Stimulated activated CD8-positive, alpha-beta memory T cell treated with anti-CD3 and anti-CD28 coated beads, Interleukin-4, amount 100 ng/mL, for 4 hours (primary cell): ENCODE measurements at places on chromosomes 11 and 22.

- no peak for DNase-seq
These were observed 845 bp downstream of the MPPED2 start for GRCh38 chr11:30585125-30585891.

DNA sequence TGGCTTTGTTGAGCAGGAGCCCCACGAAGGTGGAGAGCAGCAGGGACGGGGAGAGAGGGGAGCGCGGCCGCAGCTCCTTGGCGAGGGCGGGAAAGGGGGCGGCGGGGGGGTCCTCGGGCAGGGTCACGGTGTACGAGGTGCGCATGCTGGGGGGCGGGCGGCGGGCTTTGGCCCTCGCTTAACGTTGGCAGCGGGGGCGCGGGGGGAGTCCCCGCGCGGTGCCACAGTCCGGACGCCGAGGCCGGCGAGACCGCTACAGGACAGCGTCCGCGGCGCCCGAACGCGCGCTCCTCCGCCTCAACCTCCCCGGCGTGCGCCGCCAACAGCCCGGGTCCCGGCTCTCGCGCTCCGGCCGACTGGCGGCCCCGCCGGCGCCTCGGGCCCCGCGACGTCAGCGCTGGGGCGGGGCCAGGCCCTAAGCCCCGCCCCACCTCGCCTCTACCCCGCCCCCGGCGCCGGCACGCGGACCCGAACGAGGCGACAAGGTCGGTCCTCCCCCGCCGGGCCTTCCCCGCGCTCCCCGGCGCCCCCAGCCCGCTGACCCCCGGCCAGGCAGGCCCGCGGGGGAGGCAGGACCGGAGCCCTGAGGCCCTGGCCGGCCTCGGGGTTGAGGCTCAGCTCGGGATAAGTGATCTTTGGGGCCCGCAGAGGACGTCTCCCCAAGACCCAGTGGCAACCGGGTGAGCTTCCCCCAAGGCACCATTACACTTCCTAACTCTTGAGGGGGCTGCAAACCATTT, 17.5 kb downstream of the USP2 start:
- peak; percentile 24 for DNase-seq

DNA sequence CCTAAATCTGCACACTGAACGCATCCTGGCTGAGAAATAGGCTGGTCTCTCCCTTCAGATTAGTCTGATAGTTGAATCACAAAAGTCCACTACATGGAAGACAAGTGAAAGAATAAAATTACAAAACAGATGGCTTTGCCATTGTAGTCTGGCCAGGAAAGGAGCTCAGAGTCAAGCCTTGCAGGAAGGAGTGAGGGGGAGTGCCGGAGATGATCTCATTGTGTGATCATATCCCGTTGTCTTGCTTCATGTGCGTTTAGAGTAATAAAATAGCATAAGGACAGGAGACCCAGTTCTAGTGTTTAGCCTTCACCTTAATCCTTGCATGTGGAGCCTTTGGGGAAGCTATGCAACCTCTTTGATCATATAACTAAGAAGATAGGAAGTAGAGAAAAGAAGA, 666.7 kb upstream of the RAG2 start:
- no peak for DNase-seq

- no peak for DNase-seq
These were observed 437.8 kb upstream of the CCDC90B start for GRCh38 chr11:83723999-83724398.

DNA sequence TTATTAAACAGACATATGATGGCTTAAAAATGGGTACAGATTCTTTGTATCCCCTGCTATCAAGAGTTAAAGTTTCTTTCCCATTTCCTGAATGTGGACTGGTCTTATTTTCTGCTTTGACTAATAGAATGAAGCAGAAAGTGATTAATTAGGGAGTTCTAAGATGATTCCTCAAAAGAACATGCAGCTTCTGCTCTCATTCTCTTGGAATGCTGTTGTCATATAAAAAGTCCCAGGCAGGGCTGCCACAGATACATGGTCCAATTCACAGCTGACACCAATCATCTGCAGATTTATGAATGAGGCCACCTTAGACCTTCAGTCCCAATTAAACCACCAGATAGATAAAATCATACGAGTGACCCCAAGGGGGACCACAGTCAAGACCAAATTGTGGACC, 844.5 kb upstream of the RAG2 start:
- no peak for DNase-seq

DNA sequence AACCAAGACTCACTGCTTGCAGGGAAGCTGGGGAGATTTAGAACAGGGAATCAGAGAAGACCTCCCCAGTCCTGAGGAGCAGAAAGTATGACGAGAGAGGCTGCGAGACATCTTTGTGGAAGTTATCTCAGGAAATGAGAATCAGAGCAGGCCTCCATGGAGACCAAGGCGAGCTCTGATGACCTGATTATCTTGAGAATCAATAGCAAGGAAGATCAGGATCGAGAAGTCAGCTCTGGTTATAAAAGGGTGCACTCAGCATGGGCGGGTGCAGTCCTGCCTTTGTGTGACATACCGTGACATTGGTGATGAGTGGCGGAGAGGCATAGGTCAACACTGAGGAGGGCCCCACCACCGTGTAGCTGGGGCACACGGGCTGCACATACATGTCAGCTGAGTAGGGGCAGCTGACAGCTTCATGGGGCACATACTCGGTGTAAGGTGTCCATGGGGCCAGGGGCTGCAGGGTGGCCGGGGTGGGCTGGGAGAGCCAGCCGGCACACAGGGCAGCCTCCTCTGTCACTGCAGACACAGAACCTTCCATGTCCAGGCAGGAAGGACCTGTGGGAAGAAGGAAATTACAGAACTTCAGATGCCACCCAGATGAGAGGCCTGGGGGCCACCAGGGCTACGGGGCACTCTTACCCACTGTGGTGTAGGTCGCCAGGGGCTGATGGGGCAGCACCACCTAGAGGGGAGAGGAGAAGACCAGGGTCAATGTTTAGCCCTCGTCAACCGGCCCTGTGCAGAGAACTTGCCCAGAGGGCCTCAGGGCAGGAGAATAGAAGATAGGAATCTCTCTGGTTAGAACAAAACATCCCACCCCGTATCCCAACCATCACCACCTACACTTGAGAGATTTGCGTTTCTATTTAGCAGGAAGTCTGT, 21.7 kb downstream of the POU2AF1 start:
- no peak for DNase-seq

DNA sequence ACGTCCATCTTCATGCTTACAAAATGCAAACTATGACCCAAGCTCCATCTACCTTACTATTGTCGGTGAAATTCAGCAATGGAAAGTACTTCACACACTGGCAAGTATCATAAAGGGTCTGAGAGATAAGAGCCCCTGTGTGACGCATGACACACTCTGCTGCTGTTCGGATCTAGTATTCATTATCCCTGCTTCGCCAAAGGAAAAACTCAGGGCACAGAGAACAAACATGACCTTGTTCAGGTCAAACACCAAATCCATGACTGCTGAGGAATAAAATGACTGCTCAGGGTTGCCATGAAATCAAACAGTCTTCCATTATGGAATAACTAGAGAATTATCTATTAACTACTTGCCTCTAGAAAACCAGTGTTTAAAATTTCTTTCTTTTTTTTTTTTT, 73.0 kb downstream of the MICAL3 start:
- no peak for DNase-seq

- no peak for DNase-seq
These were observed 3.3 kb downstream of the TANGO2 start for GRCh38 chr22:20024225-20024624.

GRCh38 chr11:124751391-124751740, 689 bp downstream of the VSIG2 start:
- no peak for DNase-seq

DNA sequence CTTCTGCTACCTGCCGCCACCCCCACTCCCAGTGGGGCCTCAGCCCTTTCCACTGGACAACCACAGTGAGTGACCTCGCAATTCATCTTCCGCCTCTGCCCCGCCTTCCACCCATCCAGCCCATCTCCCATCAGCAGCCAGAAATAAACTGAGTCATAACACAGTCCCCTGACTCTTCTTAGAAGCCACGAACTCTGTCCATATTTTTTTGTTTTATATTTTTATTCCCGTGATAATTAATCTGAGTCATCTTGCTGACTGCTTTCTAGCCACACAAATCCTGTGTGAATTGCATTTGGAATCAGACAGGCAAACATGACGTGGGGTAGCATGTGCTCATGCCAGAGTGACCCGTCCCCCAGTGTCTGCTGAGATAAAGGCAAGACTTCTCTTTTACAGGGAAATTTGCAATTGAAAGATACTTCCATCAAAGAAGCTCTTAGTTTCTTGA, 7.0 kb downstream of the FADD start:
- DNase-seq = no peak

DNA sequence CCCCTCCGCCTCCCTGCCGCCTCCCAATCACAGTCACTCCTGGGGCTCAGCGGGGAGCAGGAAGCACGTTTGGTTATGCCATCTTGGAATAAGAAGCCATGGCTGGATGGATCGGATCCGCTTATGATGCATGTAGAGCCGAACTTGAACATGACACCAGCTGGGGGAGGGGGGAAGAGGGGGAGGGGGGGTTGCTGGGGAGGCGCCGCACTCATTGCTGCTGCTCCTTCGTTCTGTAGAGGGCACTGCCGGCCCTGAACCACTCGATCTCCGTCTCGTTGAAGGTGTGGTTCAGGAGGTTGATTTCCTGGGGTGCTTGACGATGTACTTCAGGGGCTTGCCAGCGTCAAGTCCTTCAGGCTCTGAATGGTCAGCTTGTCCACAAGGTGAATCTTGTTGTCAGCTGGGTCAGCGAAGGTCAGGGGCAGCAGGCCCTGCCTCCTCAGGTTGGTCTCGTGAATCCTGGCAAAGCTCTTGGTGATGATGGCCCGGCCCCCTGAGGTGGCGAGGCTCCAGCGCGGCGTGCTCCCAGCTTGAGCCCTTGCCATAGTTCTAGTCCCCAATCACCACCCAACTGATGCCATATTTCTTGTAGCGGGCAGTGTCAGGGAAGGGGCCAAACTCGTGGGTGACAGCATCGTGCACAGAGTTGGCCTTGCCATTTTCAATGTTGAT, 476.9 kb upstream of the ISX start:
- no peak for DNase-seq

DNA sequence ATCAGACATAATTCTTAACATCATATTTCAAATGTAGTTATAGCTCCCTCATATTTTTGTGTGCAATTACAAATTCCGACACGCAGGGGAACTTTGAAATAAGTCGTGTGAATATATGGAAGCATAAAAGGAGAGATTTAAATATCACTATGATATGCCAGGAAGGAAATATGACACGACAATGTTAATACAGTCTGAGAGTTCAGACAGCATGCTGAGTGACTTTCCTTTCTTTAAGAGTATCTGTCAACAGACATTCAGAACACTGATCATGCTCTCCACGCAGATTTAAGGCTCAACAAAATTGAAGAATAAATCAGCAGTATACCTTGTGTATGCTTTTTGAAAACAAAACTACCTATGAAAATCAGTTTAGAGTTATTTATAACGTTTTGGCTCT, 232.6 kb upstream of the CARD18 start:
- DNase-seq = no peak

DNA sequence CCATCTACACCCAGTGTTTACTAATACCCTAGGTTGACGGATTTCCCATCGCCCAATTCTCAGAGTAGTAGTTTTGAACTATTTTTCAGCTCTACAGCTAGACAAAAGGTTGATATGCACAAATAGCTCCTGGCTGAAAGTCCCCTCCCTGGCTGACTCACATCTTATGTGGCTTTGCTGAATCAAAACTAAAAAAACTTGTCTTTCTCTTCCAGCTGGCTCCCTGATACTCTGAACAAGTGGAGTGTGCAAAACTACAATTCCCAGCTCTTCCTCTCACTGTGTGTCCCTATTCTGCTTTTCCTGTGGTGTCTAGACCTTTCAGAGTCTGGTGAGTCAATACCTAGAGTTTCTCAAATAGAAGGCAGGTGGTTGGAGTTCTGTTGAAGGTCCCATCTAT, 12.7 kb upstream of the LARGE1 start:
- DNase-seq = no peak

DNA sequence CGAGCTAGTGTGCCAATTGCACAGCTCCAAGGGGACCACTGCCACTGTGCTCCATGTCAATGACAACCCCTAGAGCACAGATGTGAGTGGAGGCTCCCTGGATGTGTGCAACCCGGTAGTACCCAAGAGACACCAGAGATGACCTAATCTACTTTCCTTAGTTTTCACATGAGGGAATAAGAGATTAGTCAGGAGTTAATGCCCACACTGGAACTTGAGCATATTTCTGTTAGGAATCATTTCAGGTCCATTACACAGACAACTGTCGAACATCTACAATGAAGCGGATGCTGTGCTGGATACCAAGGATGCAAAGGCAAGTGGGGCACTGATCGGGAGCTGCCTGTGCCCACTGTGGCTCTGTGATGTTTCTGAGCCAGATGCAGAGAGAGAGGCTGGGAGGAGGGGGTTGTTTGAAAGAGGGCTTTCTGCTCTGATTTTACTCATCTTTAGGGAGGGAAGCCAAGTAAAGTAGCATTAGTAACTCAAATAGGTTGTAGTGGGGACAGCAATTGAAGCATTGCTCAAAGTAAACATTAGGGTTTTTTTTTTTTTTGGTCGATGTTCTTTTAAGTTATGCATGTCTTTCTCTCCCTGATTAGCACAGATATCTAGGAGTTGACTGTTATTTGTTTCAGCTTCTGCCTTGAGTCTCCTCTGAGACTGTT, 82.5 kb upstream of the SORL1-AS1 start:
- no peak for DNase-seq

- no peak for DNase-seq
These were observed 30.3 kb upstream of the PRR5 start for GRCh38 chr22:44671742-44672141.

DNA sequence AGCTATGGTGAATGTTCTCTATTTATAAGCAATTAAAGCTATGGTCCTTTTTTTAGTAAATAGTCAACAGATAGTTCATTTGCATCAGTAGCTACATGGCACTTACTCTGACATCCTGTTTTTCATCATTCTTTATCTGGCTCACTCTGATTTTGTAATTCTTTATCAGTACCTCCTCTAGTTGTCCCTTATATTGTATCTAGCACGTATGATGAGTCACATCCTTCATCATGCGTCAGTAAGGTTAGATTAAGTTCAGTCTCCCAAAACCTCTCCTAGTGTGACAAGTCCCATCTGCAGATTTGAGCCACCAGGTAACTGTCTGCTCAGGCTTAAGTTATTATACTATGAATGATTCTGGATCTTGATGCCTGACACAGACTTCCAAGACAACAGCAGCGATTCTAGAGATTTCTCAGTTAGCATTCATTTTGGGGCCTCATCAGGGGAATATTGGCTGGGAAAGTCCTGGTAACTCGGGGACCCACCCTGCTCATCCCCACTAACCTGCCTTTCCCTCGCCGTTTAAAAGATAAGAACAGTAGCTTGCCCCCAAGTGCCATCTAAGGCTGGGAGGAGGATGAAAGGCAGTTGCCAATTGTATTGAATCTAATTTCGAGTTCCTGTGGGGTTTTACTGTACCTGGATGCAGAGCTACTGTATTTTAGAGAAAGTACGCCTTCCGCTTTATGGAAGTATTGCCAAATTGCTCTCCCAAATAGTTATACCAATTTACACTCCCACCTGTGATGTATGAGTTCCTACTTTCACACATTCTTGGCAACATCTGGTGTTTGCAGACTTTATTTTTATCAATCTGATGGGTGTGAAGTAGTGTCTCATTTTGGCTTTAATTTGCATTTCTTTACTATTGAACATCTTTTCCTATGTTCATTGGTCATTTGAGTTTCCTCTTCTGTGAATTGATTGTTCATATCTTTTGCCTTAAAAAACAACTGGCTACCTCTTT, 55.9 kb downstream of the ZC3H12C start:
- DNase-seq = no peak
